ENCODE measurements at places on chromosomes 2 and 18.

DNA sequence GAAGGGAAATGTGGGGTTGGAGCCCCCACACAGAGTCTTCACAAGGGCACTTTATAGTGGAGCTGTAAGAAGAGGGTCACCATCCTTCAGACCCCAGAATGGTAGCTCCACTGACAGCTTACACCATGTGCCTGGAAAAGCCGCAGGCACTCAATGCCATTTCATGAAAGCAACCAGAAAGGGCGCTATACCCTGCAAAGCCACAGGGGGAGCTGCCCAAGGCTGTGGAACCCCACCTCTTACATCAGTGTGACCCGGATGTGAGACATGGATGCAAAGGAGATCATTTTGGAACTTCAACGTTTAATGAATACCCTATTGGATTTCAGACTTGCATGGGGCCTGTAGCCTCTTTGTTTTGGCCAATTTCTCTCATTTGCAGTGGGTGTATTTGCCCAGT is 694.7 kb downstream of the CBLN2 start:
- DNase-seq, result no peak

- peak; percentile 35 for DNase-seq
Measured at GRCh38 chr18:54871231-54871630, 43.0 kb downstream of the RAB27B start.

DNA sequence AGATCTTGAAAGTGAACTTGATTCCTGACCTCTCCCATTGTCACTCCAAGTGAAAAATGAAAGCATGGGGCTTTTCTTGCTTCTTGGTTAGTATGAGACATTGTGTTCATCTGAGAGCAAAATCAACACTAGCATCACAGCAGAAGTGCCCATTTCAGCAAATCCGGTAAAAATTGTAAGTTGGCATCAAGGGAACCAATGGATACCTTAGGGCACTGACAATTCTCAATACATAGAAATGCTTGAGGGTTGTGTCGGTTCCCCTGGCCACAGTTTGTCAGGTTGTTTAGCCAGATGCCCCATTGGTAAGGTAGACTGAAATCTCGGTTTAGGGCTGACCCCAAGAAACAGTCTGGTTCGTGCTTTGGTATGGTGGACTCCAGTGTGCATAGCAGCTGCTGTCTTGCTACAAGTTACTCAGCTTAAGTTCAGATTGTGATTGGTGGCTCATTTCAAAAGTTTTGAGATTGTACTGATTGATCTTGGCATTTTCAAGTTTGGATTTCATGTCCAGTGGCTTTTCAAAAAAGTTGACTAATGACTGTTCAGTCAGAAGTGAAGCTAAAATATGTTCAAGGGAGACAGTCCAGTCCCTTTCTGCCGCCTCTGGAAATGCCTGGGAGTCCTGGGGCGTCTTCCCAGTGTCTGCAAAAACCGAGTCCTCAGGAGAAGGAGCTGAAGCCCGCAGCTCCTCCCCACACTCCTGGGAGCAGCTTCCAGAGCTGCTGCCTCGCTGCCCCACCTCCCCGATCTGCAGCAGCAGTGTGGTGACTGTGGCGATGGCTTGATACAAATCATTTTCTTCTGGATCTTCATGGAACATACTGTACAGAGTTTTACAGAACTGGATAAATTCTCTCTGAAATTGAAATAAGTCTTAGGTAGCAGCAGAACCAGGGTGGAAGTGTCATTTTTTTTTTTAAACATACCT is 5.6 kb downstream of the RPL31 start:
- peak; percentile 20 for DNase-seq

GRCh38 chr2:85936421-85937068 is 47.8 kb upstream of the ST3GAL5 start:
- DNase-seq, result no peak

GRCh38 chr18:79576686-79577351 is 102.8 kb upstream of the CTDP1 start:
- DNase-seq, result no peak

- no peak for DNase-seq
Measured at GRCh38 chr2:113083296-113083695, 15.5 kb downstream of the IL1F10 start.

DNA sequence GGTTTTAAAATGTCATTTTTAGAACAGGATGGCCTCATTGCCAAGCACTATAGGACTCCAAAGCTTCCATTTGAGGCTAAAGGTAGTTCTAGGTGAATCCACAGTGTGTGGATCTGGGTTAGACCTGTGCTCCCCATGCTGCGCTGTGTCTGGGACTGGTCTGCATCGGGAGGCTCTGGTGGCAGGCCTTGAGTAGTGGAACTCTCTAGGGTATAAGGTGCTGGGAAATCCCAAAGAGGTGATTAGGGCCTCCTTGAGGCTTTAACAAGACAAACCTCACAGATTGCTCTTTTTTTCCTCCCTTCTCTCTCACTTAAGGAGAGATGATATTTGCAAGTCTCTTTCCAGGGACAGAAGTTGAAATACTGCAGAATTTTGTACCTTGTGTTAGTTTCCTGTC is 9.3 kb downstream of the SEC11C start:
- DNase-seq, result no peak

GRCh38 chr2:112787294-112787693 is 3.0 kb upstream of the IL1A start:
- DNase-seq, result no peak

- DNase-seq, result no peak
Measured at GRCh38 chr2:43068041-43068533, 158.3 kb downstream of the ZFP36L2 start.

DNA sequence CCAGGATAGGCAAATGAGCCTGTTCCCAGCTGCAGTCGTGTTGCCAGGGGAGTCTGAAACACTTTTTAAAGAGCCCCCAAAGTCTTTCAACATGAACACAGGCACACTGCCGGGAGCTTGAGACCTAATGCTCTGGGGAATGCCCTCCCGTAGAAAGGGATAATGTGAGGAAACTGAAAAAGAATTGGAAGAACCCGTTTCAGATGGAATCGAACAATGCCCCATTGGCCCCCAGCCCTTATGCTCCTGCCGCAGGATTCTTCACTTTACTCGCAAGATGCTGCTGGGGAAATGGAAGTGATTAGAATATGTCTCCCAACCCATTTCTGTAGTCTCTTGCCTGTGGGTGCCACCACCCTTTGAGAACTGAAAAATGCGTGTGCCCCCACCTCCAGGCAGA is 136.3 kb upstream of the GATA6 start:
- no peak for DNase-seq

- DNase-seq, result no peak
Measured at GRCh38 chr2:11398750-11399437, 54.5 kb upstream of the ROCK2 start.

DNA sequence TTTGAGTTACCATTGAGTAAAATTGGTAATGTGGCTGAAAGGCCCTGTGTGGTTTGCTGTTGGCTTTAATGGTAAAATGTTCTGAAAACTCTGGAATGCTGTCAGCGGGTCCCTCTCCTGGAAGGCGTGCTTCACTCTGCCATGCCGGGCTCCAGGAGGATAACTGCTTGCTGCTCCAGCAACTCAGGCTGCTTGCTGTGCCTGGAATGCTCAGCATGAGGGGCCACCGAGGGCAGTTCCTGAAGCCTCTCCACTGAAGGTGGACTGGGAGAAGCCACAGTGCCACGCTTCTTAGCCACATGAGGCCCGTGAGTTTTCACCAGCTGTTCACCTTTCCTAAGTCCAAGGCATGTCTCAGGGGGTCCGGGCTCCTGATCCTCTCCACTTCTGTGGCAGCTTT is 90.4 kb upstream of the FAM110C start:
- no peak for DNase-seq

DNA sequence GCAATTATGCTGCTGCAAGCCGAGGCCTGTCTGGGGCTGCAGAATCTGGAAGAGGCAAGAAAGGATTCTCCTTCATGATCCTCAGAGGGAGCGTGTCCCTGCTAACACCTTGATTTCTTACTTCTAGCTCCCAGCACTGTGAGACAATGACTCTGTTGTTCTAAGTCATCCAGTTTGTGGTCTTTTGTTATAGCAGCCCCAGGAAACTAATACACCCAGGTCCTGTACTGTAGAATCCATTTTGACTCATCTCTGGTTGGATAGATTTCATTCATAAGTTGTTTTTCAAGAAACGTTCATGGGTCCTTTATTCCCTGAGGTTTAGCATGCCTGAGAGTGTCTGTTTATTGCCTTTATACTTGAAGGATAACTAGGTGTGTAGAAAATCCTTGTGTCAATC is 112.7 kb downstream of the TMEM17 start:
- DNase-seq, result no peak

DNA sequence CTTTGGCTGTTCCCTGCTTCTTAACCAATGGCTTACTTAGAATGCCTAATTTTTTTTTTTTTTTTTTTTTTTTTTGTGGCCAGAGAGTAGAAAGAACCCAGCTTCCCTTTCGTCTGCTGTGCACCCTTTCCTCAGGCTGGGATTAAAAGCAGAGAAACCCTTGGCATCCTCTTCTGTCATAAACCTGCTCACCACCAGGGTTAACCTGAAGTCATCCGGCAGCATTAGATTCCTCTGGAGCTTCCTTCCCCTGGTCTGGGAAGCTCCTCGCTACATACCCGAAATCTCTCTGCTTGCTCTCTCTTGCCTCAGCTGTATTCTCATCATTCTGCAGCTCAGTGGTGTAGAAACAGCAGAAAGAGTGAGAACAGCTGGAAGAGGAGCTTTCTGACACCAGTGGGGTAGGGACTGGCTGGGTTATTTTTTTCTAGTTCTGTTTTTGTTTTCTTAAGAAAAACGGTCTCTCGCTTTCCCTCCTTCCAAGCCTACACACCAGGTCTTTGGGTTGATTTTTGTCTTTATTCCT is 339.0 kb upstream of the MEIS1 start:
- peak; percentile 10 for DNase-seq

GRCh38 chr2:28469947-28470535 is 25.8 kb upstream of the PLB1 start:
- no peak for DNase-seq

GRCh38 chr2:139142252-139142880 is 362.2 kb upstream of the NXPH2 start:
- no peak for DNase-seq

DNA sequence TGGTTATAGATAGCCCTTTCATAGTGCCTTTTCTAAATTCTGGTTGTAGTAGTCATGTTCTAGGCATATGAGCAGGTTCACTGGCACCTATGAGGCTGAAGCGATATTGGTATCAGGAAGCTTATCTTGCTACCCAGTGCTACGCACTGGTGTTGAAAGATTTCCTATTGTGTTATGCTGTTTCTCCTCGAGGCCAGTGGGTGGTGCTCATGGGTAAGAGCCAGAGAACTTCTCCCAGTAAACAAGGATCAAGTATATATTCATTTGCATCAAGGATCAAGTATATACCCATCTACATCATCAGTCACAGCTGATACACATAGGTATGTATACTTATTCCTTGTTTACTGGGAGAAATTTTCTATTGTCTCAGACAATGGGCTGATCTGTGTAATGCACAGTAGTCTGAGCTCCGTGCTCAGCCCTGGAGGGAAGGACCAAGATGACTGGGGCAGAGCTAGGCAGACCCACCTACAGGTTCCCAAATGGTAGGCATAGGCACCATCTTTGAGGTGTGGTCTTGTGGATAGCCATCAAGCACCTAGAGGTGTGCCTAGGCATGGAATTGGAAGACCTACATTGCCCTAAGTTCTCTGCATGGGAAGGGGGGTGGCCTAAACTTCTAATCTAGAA is 101.2 kb upstream of the GALNT13 start:
- no peak for DNase-seq

GRCh38 chr2:147718831-147719230 is 126.0 kb upstream of the ACVR2A start:
- DNase-seq, result no peak

DNA sequence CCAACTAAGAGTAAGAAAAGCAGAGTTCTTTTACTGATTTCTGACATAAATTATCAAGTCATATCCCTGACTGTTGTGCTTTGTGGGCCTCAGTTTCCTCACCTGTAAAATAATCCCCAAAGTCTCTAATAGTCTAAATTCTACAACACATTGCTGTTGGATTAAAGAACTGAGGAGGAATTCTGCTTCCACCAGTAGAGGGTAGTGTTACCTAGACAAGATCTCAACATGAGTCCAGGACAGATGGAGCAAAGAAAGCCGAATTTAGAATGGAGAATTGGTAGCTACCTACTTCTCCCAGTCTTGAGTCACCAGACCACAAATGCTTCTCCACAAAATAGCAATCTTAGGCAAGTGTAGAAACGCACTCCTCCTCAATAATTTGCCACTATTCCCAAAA is 462.5 kb upstream of the FSHR start:
- no peak for DNase-seq

- DNase-seq, result peak; percentile 27
Measured at GRCh38 chr2:208013285-208014178, 11.8 kb downstream of the PLEKHM3 start.

GRCh38 chr2:12014088-12014960 is 267.9 kb downstream of the LPIN1 start:
- no peak for DNase-seq

DNA sequence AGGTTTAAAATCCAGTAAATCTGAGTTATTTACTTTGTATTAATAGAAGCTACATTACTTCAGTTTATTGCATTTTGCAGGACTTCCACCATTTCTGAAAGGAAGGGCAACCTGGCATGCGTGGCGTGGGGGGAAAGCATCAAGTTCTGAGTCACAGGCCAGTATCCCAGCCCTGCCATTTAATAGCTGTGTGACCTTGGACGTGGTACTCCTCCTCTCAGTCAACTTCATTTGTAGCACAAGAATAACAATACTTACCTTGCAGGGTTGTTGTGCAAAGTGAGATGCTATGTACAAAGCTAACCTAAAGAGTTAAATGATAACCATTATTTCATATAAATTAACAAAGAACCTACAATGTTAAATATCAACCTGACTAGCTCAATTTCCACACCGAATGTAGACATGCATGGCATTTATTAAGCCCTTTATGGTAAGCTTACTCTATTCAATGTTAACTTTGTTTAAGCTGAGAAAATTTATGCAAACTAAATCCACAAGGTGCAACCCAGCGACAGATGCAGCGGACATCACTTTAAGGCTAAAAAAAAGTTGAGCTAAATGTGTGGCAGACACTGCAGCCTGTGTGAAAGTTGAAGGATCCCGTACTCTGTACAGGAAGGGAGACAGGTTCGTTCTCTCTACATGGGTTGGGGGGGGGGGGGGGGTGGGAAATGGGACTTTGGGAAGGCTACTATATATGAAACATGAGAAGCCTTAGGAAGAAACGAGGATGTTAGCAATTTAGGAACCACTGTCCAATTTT is 17.2 kb upstream of the STPG4 start:
- no peak for DNase-seq

GRCh38 chr18:58635891-58636290 is 7.0 kb upstream of the ALPK2 start:
- no peak for DNase-seq

Data from K562 (cell line).